Ovary (tissue), 10 donors: ENCODE measurements at places on chromosomes 6 and 20.

DNA sequence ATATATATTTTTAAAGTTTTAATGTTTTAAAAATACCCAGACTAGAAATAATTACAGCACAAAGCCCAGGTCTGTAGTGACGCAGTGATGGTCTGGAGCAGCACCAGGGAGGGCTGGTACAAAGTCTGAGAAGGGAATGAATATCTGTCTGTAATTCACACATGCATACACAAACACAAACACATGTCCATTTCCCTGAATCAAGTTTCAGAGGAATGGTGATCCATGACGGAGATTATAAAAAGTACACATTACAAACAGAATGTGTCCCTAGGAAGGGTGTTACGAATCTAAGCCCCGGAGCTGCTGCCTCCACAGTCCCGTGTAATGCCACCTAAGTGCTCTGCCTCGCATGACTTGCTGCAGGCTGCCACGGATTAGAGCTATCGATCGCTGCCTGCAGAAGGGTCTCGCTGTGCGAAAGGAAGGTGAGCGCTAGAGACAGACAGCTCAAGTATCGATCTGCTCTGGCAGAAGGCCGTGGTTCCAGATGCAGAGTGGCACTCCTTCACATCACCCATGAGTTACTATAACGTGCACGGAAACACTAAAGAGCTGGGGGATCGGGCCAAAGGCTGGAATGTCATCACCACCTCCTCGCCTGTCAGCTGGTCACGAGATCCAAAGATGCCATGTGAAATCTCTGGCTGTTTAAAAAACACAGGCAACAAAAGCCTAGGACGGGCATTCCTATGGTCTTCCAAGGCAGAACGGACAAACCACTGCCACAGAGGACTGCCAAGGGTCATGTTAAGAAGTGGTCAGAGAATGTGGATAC is 87.1 kb downstream of the INSM1 start:
- no peaks in the 10 kb centered on the region for H3K27me3 ChIP-seq
- no peak overlapping the region for H3K27ac ChIP-seq
- no peak overlapping the region for H3K4me3 ChIP-seq
- H3K36me3 ChIP-seq: no peaks in the 10 kb centered on the region
- DNase-seq: no peak

- no peaks in the 10 kb centered on the region for H3K27me3 ChIP-seq
- no peak for DNase-seq
- no peaks in the 10 kb centered on the region for H3K36me3 ChIP-seq
- H3K27ac ChIP-seq: no peak overlapping the region
- no peaks in the 10 kb centered on the region for H3K4me1 ChIP-seq
Observed at GRCh38 chr6:70705772-70706171, 38.1 kb downstream of the SMAP1 start.

GRCh38 chr6:108268845-108269244 is 8.0 kb upstream of the SNX3 start:
- no peak overlapping the region for H3K27ac ChIP-seq
- no peaks in the 10 kb centered on the region for H3K4me1 ChIP-seq
- H3K36me3 ChIP-seq: no peaks in the 10 kb centered on the region
- no peak overlapping the region for H3K4me3 ChIP-seq

DNA sequence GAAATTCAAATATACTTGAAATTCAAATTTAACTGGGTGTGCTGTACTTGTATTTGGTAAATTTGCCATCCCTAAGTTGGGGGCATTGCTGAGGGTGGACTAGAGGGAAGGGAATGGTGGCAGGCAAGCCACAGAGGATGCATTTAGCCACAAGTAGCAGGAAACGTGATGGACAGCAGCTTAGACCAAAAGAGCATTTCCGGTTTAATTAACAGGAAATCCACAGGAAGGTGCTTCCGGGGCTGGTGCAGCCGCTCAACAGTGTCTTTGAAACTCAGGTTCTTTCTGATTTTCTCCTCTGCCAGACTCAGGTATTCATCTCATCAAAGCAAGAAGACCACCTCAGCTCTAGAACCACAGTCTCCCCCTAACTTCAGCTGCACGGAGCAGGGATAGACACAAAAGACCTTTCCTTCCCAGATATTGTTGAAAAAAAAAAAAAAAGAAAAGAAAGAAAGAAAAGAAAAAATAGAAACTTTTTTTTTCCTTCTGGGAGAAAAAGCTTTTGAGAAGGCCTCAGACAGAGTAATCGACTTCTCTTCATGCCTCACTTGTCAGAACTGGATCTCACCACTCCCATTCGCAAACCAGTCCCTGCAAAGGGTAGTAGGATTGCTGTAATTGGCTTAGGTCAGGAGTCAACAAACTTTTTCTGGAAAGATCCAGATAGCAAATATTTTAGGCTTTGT is 8.0 kb upstream of the BCAS1 start:
- H3K27me3 ChIP-seq: no peaks in the 10 kb centered on the region
- DNase-seq: no peak
- no peak overlapping the region for H3K4me3 ChIP-seq
- H3K27ac ChIP-seq: no peak overlapping the region

DNA sequence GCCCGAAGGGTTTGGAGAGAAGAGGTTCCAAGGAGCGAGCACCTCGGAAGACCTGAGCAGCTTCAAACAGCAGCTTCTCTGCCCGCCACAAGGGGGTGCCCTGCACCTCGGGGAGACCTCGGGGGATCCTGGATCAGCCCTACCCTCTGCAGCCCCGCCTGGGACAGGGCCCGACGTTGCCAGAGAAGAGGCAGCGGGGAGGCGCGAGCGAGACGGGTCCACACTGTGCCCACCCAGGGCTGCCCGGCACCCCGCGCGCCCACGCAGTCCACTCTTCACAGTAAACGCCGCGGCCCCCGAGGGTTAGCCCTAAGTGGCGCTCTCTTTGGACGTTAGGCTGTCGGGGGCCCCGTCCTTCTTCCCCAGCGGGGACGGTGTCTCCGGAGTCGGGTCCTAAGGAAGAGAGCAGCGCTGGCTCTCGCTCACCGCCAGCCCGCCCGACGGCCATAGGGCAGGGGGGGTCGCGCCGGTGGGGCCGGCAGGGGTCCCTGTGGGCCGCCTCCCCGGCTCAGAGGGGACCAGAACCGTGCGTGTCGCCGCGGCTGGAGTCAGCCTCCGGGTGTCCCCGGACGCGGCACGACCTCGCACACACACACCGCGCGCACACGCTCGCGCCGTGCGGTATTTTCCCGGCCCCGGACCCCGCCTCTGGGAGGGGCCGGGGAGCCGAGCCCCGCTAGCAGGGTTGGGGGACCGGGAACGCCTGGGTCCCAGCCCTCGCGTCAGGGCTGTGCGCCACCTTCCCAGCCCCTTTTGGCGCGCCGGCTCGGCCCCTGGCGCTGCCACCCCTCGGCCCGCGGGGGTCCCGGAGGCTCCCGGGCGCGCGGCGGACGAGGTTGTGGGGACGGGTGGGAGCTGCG is 929 bp downstream of the CDH22 start:
- peak; percentile 49 for DNase-seq
- no peaks in the 10 kb centered on the region for H3K27me3 ChIP-seq
- H3K4me1 ChIP-seq: no peaks in the 10 kb centered on the region
- H3K36me3 ChIP-seq: no peaks in the 10 kb centered on the region
- H3K27ac ChIP-seq: no peak overlapping the region

DNA sequence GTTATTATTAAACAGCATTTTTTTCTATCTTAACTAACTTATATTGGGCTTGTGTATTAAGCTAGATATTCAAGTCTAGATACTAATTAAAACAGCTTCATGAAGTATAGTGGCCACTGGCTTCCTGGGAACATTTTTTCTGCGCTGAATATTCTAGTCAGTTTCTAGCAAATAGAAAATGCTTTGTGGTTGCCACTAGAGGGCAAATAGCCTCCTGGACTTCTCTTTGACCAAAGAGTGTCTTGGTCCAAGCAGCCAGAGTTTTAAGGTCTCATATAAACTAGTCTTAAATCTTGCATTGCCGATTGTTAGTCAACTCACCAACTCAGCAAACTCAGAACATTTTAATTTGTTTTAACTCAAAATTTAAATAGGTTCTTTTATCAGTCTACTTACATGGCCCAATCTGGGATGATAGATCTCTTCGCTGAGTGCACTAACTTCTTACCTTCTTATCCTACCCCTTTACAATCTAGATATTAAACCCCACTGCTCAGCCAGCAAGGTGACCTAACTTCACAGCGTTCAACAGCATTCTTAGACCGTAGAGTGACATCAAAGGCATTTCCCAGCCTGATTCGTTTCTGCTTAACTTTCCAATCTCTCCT is 24.6 kb upstream of the ID4 start:
- H3K27me3 ChIP-seq: no peaks in the 10 kb centered on the region
- H3K36me3 ChIP-seq: no peaks in the 10 kb centered on the region
- H3K4me1 ChIP-seq: no peaks in the 10 kb centered on the region
- no peak overlapping the region for H3K27ac ChIP-seq

DNA sequence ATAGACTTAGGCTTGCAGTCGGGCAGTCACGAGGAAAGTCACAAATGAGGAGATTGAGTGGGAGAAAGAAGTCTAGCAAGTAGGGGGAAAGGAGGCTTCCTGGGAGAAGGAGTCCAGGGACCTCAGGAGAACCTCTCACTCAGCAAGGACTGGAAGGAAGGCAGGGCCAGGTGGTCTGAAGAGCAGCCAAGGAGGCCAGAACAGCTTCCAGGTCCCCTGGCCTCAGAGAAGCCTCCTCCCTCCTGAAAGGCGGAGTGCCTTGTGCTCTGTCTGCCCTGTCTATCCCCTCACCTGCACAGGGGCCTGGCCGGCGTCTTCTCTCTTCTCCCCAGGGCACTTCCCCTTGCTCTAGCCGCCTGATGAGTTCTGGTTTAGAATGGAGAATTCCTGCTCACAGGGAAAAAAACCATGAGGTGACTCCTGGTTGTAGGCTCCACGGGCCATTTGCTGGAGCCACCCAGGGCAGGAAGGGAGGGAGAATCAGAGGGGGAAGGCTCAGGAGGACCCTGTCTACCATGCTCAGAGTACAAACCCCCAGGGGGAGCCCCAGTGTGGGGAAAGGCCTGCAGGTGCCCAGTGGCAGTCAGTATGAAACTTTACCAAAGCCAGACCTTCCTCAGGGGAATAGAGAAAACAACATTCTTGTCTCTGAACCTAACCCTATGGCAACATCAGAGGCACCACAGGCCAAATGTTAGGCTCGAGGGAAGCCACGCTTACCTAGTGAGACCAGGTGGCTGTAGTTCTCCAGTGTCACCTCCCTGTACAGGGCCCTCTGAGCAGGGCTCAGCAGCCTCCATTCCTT is 11.2 kb downstream of the ZNF337 start:
- H3K4me3 ChIP-seq: no peak overlapping the region
- DNase-seq: no peak
- no peaks in the 10 kb centered on the region for H3K4me1 ChIP-seq

DNA sequence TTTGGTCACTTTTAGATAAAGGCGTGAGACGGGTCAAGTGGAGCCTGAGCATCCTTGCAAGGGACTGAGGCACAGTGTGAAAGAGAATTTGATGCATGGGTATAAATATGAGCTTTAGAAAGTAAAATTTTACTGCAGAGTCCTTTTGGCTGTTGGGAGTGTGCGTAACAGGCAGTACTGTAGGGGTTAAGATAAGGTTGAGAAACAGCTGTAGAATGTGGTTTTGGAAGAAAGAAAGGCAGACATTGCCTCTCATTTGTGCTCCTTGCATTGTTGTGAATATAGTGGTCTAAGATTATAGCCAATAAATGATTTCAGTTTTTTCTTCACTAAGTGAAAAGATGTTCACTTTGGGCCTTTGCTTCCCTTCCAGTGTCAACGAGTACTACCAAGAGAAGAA is 73.0 kb downstream of the RREB1 start:
- peaks cover 2% of the 10 kb centered on the region for H3K4me1 ChIP-seq
- no peaks in the 10 kb centered on the region for H3K27me3 ChIP-seq
- no peaks in the 10 kb centered on the region for H3K36me3 ChIP-seq
- no peak for DNase-seq
- no peak overlapping the region for H3K4me3 ChIP-seq
- no peak overlapping the region for H3K27ac ChIP-seq

GRCh38 chr6:38509713-38510112 is 130.0 kb downstream of the BTBD9 start:
- H3K27me3 ChIP-seq: no peaks in the 10 kb centered on the region
- H3K4me1 ChIP-seq: peaks cover 7% of the 10 kb centered on the region
- no peaks in the 10 kb centered on the region for H3K36me3 ChIP-seq
- H3K4me3 ChIP-seq: no peak overlapping the region
- H3K27ac ChIP-seq: no peak overlapping the region
- no peak for DNase-seq

DNA sequence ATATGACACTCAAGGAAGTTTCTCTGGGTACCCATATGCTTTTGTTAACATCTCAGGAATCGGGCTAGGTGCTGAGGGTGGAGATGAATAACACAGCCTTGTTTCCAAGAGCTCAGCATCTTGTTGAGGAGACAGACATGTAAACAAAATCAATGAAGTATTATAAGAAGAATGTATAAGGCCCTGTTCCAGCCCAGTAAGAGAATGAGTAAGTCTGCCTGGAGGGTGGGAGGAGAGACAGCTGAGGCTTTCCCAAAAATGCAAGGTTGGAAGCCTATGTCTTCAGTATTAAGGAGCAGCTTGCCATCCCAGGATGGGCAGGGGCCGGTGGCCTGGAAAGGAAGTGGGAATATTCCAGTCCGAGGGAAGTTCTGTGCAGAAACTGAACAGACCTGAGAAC is 615.3 kb upstream of the BTBD3 start:
- no peaks in the 10 kb centered on the region for H3K36me3 ChIP-seq
- no peak for DNase-seq
- H3K4me3 ChIP-seq: no peak overlapping the region
- H3K27ac ChIP-seq: no peak overlapping the region

DNA sequence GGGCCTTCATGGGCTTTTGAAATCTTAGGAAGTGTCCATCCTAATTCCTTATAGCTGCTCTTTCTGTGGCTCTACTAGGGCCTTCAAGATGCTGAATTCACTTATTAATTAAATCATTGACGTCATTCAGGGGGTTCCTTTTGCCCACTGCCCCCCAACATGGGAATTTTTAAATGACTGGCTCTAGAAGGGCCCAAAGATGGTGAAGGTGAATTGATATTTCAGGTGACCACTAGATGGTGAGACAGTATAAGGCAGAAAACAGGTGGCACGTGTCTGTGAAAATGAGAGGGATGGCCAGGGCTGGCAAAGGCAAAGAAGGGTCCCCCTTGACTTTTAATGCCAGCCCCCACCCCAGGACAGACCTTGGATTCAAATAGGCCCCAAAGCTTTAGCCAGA is 11.8 kb downstream of the GNAS start:
- H3K36me3 ChIP-seq: no peaks in the 10 kb centered on the region
- H3K27me3 ChIP-seq: no peaks in the 10 kb centered on the region
- peaks cover 3% of the 10 kb centered on the region for H3K4me1 ChIP-seq
- DNase-seq: no peak

- no peaks in the 10 kb centered on the region for H3K27me3 ChIP-seq
- H3K27ac ChIP-seq: no peak overlapping the region
- peak; percentile 40 for DNase-seq
- H3K36me3 ChIP-seq: no peaks in the 10 kb centered on the region
- no peak overlapping the region for H3K4me3 ChIP-seq
Observed at GRCh38 chr20:46430921-46431712, 24.7 kb upstream of the ELMO2 start.

- no peaks in the 10 kb centered on the region for H3K36me3 ChIP-seq
- H3K27ac ChIP-seq: peak overlapping the region; percentile 37
- H3K4me1 ChIP-seq: peaks cover 8% of the 10 kb centered on the region
Observed at GRCh38 chr20:36604952-36605398, 604 bp upstream of the RAB5IF start.

- no peaks in the 10 kb centered on the region for H3K36me3 ChIP-seq
- peak within 1 kb of the TSS; percentile 35 for H3K4me3 ChIP-seq
- peak within 1 kb of the TSS; percentile 96 for H3K27ac ChIP-seq
- DNase-seq: peak; percentile 88
Observed at GRCh38 chr20:35615667-35616464, at the start of gene SPAG4. Gene SPAG4 (plus strand): TSS chr20:35615829. CDS start chr20:35616004, 175 bp downstream.
